ENCODE measurements at places on chromosomes 7 and 10.
A peak's percentile ranks its signal among the peaks of the same experiment; 100 is the strongest.

DNA sequence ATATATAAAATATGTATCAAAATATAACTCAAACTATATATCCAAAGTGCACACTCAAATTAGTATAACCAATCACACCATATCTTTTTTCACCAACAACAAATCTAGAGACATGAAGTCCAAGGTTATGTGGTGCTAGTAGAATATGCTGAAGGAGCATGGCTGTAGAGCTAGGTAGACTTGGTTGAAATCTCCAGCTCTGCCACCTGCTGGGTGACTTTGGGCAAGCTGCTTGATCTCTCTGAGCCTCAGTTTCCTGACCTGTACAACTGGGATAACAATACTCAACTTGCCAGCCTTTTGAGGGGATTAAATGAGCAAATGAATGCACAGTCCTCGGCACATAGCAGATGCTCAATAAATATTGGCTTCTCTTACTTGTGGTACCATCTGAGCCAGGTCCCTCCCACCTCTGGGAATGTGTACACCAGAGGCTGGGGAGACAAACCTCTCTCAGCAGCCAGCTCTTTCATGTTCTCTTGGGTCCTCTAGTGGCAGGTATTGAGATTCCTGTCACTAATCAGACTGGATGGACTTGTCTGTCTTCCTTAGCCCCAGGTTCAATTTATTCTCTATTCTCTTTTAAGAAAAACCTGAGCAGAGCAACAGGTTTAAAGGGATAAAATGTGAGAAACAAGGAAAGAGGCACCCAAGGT is 94.3 kb upstream of the PDE1C start:
- DNase-seq: no peak

- no peak for DNase-seq
Measured at GRCh38 chr10:77881636-77882035, 44.9 kb downstream of the DLG5 start.

- DNase-seq: no peak
Measured at GRCh38 chr10:124728830-124729661, 15.1 kb downstream of the FAM53B start.

- no peak for DNase-seq
Measured at GRCh38 chr10:4944841-4945240, 18.4 kb upstream of the AKR1C1 start.

GRCh38 chr10:31143331-31143935 is 111.8 kb upstream of the ZNF438 start:
- DNase-seq: no peak

DNA sequence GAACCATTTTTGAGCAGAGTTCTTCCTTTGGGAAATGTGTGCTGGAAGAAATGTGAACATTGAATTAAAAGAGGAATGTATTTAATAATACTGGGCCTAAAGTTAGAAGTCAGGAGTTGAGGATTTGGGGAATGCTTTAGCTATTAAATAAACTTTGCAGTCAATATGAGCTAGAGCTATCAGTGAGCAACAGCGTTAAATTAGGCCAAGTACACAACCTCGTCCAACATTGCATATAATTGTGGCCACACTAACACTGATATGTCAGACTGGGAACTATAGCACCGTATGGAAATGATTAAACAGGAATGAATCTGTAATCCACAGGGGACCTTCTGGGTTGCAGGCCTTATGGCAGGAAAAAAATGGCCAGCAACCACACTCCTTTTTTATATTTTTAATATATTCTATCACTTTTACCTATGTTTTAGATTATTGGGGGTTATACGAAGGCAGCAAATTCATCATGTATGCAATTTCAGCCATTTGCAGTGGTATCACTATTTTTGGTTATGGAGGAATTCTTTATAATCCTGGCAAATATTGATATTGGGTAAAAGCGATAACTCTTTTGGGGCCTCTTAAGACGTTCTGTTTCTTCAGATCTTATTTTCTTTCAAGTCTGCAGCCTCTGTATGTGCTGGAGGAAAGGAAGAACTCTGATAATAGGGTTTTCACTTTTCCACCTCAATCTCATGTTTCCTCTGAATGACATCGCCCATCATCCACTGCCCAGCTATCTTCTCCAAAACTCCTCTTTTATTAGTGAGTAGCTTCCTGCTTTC is 236.3 kb upstream of the PLXDC2 start:
- DNase-seq: no peak

- no peak for DNase-seq
Measured at GRCh38 chr10:12597788-12598765, 248.7 kb downstream of the CAMK1D start.

GRCh38 chr10:11409357-11409756 is 202.1 kb downstream of the USP6NL start:
- no peak for DNase-seq

DNA sequence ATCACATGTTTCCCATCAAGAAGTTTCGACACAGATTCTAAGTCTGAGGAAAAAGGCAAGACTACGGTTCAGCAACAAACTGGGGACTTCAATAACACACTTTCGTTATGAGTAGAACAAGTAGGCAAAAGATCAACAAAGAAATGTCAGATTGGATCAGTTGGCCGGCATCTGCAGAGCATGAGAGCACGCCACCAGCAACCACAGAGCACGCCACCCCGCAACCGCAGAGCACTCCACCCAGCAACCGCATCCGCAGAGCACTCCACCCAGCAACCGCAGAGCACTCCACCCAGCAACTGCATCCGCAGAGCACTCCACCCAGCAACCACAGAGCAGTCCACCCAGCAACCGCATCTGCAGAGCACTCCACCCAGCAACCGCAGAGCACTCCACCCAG is 89.7 kb upstream of the FAM20C start:
- DNase-seq: peak; percentile 33

DNA sequence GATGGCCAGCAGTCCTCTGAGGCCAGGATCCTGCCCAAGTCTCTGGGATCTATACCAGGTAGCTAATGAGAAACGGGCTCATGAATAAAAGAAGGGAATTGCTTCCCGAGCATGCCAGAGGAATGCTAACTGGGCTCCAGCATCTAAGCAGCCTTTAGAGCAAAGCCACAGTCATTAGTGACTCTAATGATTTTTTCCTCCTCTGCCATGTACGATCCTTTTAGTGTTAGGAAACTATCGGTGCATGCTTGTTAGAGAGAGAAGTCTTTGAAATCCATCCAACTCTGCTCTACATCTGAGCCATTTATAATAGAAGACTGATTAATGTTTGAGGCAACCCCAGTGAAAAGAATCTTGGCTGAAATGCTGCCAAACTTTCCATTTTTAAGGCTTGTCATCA is 124.9 kb upstream of the TCERG1L start:
- DNase-seq: no peak

- DNase-seq: no peak
Measured at GRCh38 chr7:39825401-39825980, 124.6 kb upstream of the CDK13 start.

DNA sequence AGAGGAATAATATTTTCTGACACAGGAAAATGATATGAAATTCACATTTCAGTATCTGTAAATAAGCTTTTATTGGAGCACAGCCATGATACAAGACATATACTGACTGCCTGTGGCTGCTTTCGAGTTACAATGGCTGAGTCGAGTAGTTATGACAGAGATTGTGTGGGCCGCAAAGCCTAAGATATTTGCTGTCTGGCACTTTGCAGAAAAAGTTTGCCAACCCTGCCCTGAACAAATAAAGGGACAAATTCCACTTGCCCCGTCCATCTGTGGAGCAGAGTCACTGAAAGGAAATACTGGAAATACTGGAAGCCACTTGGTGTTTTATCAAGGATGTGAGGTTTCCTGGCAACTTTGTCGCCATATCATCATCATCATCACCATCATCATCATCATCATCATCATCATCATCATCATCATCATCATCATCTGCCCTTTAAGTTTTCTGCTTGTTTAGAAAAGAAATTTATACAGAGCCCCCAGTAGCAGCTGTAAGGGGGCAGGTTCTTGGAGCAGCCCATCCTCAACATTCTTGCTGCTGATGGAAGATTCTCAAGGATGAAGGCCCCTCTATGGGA is 85.8 kb downstream of the TCF7L2 start:
- DNase-seq: no peak

DNA sequence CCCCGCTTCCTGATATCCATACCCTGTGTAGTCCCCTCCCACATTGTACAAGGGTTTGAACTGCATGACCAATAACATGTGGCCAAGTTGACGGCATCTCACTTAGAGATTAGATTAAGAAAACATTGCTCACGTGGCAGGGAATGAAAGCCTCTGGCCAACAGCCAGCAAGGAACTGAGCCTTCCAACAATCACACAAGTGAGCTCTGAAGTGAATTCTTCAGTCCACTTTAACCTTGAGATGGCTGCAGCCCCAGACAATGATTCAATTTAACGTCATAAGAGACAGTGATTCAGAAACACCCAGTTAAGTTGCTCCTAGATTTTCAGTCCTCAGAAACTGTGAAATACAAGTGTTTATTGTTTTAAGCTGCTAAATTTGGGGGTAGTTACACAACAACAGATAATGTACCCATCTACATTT is 165.9 kb upstream of the PLXNA4 start:
- DNase-seq: no peak

GRCh38 chr10:116466715-116467422 is 39.2 kb downstream of the PNLIPRP3 start:
- no peak for DNase-seq

GRCh38 chr7:155996718-155997280 is 184.5 kb upstream of the SHH start:
- DNase-seq: no peak

DNA sequence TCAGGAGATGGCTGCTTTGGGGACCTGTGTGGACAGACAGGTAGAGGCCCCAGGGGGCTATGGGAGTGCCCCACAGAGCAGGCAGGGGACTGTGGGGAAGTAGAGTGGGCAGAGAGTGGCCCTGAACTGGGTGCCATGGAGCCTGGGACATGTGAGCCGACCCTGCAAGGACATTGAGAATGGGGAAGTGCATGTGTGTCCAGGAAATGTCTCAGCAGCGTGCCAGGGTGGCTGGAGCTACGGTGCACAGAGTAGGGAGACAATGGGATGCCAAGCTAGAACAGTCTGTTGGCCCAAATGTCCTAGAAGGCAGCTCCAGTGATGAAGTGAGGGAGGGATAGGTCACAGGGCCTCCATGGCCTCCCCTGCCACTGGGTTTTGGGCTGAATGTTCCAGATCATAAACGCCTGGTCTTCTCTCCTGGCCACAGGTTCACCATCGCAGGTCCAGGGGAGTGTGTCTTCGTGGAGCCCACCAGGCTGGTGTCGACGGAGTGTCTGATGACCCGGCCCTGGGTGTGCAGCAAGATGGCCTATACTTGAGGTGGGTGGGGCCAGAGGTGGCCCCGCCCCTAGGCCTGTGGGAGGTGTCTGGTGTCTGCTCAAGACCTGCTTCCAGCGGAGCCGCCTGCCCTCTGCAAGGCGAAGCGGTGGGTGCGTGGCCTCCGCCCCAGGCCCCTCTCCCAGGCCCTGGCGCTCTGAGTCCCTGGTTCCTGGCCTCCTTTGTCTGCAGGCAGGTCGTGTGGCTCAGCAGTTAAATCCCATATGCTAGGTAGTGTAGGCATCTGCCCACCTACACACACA is 20.5 kb downstream of the CLEC2L start:
- no peak for DNase-seq

DNA sequence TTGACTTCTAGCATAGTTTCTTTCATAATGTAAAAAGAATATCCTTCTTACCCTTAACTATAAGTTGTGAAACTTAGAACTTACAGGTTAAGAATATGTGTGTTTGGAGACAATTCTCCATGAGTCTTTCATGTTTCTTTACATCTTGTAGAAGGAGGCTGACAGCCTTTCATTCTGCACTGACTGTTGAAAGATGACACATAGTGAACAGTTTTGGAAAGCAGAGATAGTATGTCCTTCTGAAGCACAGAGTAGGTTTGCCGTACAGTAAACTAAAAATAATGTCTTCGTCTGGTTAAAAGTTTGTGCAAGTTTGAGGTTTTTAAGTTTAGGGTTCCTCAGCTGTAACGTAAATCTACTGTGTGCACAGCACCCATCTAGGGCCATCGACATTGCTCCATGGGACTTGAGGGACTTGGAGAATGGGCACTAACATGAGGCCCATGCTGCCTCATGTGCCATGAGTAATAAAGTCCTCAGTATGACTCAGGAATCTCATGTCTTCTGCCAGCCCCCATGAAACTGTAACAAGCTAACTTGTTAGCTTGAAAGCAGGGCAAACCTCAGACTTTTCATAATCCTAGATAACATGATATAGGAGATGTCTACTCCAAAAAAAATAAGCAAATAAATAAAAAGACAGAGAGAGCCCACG is 24.5 kb upstream of the ELAPOR2 start:
- DNase-seq: no peak

- DNase-seq: no peak
Measured at GRCh38 chr10:78543749-78544362, 510.2 kb downstream of the RPS24 start.

All from natural killer cell (primary cell).